ENCODE measurements at places on chromosomes 13 and 19.

DNA sequence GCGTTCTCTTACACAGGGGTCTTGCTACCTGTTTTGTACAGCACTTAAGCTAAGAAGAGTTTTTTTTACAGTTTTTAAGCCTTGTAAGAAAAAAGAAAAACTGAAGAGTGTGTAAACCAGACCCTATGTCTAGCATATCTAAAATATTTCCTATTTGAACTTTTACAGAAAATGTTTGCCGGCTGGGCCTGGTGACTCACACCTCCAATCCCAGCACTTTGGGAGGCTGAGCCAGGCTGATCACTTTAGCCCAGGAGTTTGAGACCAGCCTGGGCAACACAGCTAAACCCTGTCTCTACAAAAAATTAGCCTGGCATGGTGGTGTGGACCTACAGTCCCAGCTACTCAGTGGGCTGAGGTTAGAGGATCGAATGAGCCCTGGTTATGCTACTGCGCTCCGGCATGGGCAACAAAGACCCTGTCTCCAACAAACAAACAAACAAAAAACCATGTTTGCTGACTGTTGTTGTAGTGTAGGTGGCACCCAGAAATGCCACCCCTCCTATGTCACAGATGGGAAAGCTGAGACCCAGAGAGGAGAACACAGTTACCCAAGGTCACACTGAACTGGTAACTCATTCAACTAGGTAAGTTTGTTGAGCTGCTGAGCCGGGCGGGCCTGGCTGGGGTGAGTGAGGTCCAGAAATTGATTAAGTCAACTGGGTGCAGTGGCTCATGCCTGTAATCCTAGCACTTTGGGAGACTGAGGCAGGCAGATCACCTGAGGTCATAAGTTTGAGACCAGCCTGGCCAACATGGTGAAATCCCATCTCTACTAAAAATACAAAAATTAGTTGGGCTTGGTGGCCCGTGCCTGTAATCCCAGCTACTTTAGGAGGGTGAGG lies 1.9 kb upstream of the VASP start:
- DNase-seq, result no peak

- no peak for DNase-seq
Observed at GRCh38 chr19:873084-873483, 13.6 kb downstream of the CFD start.

- DNase-seq, result no peak
Observed at GRCh38 chr19:19548915-19549759, 11.1 kb downstream of the CILP2 start.

DNA sequence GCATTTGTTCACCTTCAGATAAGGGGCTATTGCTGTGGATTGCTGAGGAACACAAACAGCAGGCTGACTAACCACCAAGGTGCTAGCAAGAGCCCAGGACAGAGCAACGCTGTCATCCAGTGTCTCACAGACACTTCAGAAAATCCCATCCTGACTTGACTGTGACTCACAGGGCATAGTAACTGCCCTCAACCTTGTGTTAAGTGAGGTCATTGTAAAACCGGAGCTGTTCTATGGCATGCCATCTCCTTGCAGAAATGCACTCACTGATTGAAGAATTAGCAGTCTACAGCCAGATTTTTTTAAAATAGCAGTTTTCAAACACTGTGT lies 51.1 kb downstream of the TNFRSF19 start:
- DNase-seq, result no peak

DNA sequence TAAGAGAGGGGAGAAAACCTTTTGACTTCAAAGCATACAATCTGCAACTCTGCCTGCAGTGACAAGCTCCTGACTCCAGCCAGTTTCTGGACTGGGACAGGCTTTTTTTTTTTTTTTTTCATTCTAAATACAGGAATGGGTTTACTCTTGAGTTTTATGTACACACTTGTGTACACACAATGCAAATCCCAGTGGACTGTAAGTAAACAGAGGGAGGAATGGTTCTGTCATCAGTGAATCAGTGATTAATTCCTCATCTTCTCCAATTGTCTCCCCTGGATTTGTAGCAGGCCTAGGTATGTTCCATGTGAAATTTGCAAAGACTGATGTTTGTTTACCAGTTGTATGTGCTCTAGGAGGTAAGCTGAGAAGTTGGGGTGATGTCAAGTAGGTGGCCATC lies 184.8 kb downstream of the SHISA2 start:
- DNase-seq, result no peak

Measured in neuronal stem cell (in vitro differentiated cells).